ENCODE measurements at places on chromosomes 2 and 18. TPM values are rescaled to one million over a fixed set of nuclear protein-coding genes. Genes with fewer than 3 reads are reported as not detected.

Gene EGR4
- total RNA-seq, result not detected

Gene COLEC11
- total RNA-seq, result not detected

Gene COLEC12
- total RNA-seq, result 2.0 TPM

Gene BCL11A
- 1.0 TPM for total RNA-seq

GRCh38 chr2:206530727-206531126 is 87.4 kb downstream of the ADAM23 start:
- DNase-seq, result no peak

DNA sequence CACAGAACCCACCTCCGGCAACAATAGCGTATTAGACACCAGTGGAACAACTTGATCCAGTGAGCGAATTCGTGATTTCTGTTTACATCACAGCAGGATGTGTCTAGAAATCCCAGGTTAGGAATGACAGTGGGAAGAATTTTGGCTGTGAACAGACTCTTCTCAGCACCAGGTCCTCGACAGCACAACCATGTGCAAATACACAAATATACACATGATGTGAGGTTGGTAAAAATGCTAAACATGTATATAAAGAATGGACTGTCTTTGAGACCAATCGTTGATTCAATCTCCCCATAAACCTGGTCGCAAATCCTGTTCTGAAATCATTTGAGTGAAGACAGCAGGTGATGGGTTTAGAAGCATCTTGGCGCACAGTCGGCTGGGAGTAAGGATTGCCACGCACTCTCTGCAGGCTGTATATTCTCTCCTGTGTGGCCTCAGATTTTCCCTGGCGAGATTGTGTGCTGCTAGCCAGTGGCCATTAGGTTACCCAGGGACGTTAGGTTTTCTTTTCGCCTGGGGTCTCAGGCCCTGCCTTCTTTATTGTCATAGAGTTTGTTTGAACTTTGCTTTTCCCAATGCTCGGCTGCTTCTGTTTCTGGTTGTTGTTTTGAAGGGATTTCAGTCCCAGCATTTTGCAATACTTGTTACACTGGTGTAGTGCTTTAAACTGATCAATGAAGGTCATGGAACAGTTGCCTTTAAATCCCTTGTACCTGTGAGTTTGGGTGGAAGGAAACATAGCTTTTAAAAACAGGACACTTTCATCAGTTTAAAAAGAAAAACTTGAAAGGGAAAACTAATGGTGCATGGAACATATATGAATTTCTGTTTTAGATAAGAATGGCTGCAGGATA is 147.3 kb downstream of the ALPK2 start:
- no peak for DNase-seq

GRCh38 chr2:17753803-17754663 is at the start of the genes GEN1 and SMC6:
Gene GEN1, plus strand, starts transcription at chr2:17754138. Its CDS starts 5,806 bp downstream, at chr2:17759944.
Gene SMC6, minus strand, starts transcription at chr2:17753810. Its CDS starts 7,864 bp downstream, at chr2:17745946.
- DNase-seq, result peak; percentile 96

- DNase-seq, result no peak
These were observed 26.1 kb upstream of the C1D start for GRCh38 chr2:68088940-68089339.

- peak; percentile 74 for DNase-seq
These were observed 22.7 kb downstream of the GPR55 start for GRCh38 chr2:230902180-230902899.

DNA sequence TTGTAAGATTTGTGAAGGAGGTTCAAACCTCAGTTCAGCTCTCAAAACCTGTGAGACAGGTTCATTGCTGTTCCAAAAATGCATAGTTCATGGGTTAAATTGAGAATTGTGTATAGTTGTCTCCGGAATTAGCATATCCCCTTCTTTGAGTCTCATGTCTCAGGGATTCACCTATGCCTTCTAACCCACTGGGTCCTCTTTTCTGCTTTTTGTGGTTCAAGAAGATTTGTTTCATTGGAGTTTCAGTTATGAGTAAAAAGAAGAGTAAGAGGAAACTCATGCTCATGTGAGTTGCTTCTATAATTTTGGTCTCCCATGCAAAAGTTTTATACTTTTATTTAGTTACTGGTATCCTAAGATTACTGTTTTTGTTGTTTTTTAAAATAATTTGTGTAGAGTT is 1219.8 kb upstream of the ZEB2 start:
- DNase-seq, result no peak

- no peak for DNase-seq
These were observed 173.8 kb upstream of the TMEM200C start for GRCh38 chr18:6069103-6069502.

GRCh38 chr18:45060102-45060501 is 379.4 kb downstream of the SETBP1 start:
- DNase-seq, result no peak

DNA sequence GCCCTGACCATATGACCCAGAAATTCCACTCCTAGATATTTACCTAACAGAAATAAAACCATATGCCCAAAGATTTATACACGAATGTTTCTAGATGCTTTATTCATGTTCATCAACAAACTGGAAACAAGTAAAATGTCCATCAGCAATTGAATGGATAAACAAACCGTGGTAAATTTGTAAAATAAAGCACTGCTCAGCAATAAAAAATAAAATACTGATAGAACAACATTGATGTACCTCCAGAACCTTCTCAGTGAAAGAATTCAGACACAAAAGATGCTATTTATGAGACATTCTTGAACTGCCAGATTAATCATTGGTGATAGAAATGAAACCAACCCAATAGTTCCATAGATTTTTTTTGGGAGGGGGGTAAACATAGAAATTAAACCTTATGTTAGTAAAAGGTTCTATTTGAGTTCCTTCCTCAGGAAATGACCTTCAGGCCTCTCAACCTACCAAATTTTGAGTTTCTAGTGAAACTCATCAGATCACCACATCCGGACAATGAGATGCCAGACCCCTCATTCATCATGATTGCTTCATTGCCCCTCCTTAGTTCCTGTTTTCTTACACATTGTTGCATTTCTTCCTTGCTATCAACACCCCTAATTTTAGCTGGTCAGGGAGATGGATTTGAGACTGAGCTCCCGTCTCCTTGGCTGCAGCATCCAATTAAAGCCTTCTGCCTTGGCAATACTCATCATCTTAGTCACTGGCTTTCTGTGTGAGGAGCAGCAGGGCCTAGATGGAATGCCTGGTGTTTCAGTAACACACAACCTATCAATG is 203.5 kb downstream of the LPIN1 start:
- no peak for DNase-seq

DNA sequence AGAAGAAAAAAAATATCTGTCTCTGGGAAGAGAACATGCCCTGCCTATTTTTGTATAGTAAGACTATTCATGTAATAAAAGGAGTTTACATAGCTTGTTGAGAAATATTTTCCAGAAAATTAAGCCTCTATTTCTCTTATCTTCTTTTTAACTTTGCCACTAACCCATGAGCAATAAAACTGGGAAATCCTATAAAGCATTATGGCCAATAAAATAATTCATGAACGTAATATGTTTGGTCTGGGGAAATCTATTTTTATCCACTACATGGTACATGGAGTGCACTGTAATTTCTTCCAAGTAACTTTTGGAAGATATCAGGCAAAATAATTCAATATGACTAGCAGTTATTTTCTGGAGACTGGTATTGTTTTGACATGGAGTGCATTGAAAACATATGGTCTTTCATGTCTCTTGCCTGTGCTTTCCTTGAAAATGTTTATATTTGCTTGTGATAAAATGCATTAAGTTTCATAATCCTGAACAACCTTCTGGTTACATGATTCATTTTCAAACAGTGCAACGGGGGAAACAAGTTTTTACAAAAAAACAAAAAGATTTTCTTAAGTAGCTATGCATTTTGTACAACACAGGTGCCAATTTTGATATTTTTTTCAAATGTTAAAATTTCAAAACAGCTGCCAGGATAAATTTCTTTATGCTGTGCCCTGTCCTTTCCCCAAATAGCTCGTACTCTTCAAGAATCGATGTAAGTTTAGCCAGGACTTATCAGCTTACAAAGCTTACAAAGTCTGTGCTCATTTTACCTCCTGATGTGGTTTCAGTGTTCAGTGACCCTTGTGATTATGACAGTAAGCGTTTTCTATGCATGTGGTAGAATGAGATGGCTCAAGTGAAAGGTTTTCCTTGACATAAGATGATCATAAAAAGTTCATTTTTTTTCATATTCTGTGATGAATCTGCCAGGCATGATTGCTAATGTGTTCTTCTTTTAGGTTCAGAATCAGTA is 194.5 kb downstream of the UBE2E3 start:
- no peak for DNase-seq

DNA sequence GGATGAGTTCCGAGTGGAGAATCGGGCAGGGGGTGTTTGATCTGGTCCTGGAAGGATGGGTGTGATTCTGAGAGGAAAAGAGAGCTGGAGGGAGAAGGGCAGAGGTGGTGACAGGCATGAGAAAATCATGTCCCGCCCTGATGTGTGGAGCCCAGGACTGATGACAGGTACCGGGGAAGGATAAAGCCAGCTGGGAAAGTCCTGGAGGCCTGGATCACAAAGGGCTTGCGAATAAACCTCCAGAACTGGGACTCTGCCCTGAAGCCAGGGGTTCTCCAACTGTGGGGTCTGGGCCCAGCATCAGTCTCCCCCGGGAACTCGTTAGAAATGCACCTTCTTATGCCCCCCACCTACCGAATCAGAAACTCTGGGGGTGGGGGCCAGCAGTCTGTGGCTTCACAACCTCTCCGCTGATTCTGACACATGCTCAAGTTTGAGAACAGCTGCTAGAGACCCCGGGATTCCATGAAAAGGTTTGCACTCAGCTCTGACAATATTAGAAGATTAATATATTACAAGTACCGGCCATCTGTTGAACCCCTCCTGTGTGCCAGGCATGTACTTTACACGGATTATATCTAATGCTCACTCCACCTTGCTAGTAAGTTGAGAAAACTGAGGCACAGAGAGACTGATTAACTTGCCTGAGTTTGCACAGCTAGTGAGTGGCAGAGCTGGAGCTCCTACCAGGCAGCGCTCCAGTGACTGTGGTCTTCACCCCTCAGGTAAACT is 8.0 kb downstream of the TNFRSF11A start:
- no peak for DNase-seq

DNA sequence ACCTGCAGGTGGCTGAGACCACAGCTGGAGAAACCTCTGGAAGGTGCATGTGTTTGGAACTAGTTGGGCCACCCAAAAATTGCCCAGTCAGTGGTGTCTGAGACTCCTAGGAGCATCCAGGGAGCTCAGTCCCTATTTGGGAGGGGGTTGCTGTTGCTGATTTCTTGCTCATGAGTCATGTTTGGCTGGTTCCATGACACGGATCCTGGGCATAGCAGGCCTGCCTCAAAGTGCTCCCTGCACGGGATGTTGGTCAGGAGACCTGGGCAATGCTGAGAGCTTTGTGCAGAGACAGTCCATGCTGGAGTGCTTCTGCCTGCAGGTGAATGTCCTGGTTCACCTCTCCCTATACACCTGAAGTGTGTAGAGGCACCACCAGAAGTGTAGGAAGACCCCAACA is 194.2 kb downstream of the GLI2 start:
- no peak for DNase-seq

- DNase-seq, result peak; percentile 59
These were observed at the start of gene SCN1A for GRCh38 chr2:166127217-166128155. Gene SCN1A, minus strand, starts transcription at chr2:166128020. Its CDS starts 54,399 bp downstream, at chr2:166073621.

DNA sequence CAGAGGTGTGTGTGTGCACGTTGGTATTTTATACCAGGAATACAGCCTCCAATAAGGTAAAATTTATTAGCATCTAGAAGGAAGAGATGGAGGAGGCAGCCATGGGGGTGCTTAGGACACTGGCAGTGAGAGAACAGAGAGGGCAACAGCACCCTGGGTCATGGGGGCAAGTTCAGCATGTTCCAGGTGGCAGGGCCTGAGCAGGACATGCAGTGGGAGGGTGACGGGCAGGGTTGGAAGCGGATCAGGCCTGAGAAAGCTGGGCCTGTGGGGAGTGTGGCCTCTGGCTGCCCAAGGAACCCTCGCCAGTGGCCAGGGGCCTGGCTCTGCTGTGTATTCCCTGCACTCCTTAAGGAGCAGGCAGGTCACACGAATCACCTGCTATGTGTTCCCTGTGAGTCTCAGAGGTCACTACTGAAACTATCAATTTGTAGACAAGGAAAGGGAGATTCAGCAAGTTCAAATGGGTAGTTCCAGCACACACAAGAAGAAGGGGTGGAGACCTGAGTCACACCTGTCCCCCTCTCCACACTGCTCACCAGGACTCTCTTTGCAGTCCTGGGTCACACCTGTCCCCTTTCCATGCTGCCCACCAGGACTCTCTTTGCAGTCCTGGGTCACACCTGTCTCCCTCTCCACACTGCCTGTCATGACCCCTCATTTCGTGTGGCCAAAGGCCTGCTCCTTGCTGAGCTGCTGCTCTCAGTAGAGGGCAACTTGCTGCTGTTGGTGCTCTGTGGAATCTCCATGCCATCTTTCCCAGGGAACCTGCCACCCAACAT is 463.9 kb upstream of the HS6ST1 start:
- no peak for DNase-seq

DNA sequence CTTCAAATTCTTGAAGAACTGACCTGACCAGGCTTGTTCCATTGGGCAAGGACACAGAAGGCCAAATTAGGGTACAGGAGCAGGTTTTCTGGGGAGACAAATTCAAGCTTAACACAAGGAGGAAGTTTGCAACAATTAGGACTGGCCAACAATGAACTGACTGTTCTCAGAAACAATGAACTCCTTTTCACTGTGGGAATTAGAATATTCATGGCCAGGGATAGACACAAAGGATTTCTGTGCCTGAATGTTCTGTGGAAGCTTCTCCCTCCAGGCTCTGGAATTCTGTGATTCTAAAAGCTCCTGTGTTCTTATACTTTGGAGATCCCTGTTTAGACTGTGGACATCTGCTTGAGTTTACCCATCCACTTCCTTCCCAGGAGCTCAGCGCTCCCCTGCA is 15.2 kb downstream of the SMYD1 start:
- DNase-seq, result no peak

DNA sequence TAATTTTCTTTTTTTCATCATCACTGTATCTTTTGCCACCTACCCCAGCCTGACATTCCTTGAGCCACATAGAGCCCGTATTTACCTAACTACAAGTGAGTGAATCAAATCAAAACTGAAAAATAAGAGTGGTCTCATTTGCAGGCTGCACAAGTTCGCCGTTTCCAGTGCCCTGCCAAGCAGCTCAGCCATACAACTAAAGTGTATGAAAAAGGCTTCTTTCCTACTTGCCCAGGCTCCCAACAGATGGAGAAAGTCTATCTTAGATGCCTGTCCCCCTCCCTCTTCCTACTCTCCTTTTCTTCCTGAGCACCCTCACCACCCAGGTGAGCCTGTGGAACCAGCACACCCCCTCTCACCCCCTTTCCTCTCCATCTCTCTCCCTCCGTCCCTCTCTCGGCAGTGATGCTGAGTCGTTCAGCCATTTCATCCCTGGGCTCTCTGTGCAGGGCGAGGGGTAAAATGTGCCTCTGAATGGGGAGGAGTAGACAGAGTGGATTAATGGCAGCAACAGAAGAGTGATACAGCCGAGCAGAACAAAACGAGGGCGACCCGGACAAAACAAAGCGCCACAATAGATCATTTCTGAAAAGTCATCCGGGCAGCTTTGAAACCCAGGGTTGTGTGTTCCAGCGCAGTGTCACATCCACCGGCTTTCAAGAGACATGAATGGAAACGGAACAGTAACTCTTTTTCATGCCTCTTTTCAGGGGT is 65.0 kb upstream of the POU3F3 start:
- peak; percentile 57 for DNase-seq

All from neural progenitor cell (in vitro differentiated cells).